Left lung (tissue), 14 donors: ENCODE measurements at places on chromosomes 1 and 21. TPM values are rescaled to one million over a fixed set of nuclear protein-coding genes. Genes with fewer than 3 reads are reported as not detected.

DNA sequence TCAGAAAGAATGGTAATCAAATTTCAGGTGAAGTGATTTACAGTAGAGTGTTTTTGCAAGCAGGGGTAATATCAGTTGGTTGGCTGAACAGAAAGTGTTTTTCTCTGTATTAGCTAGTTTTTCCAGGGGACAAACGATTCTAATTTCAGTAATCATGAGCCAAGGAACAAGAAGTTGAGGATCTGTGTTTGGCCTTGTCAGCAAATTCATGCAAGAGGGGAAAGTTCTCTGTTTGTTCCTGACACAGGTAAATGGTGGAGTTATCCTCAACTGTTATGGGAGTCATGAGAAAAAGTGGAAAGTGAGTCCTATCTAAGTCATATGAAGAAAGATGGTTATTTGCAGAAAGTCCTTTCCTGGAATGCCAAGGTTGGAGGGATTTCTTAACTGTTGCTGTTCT lies 24.6 kb upstream of the SLC35A3 start:
- no peaks in the 10 kb centered on the region for H3K4me1 ChIP-seq
- H3K27me3 ChIP-seq: no peaks in the 10 kb centered on the region
- no peak overlapping the region for H3K4me3 ChIP-seq
- no peak for DNase-seq
- H3K27ac ChIP-seq: no peak overlapping the region

DNA sequence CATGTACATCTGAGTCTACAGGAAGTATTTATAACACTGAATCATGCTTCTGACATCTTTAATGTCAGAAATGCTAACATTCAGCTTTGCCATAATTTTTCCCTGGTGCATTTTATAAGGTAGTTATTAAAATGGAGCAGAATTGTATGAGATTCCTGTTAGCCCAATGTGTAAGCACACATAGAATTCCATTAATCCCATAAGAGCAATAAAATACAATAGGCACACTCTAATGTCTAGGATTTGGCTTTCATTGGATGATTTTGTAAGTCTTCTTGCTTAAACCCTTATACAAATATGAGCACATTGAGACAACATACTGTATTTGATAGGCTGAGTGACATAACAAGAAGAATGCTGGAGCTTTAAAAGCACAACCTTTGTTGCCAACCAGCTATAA lies 256.4 kb downstream of the HMCN1 start:
- no peak overlapping the region for H3K4me3 ChIP-seq
- no peaks in the 10 kb centered on the region for H3K4me1 ChIP-seq
- H3K27me3 ChIP-seq: no peaks in the 10 kb centered on the region
- H3K36me3 ChIP-seq: no peaks in the 10 kb centered on the region
- no peak for DNase-seq

The AZIN2 gene
- total RNA-seq: 2.3 TPM

The CACHD1 gene
- total RNA-seq: 11.3 TPM
